ENCODE measurements at places on chromosomes 6 and 20.

GRCh38 chr6:163496205-163496604, 81.7 kb downstream of the QKI start:
- H3K27ac ChIP-seq = no peak overlapping the region
- no peaks in the 10 kb centered on the region for H3K27me3 ChIP-seq
- no peak for DNase-seq
- no peaks in the 10 kb centered on the region for H3K36me3 ChIP-seq

DNA sequence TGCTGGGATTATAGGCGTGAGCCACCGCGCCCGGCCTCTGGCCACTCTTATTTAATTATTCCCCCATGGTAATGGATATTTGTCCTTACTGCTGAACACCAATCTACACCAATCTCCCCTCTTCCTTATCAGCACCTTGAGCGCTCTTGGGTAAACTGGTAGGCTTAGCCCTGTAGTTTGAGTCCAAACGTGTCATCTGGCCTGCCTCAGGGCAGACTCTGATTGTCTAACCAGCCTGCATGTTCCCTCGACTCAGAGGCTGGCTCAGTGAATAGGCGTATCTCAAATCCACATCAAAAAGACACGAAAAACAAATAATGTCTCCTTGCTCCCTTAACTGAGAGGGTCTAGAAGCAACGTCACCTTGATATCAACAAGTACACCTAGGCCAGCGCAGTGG, 260.9 kb downstream of the TFAP2C start:
- no peak overlapping the region for H3K4me3 ChIP-seq
- DNase-seq = no peak
- H3K4me1 ChIP-seq = no peaks in the 10 kb centered on the region
- no peak overlapping the region for H3K27ac ChIP-seq
- H3K36me3 ChIP-seq = no peaks in the 10 kb centered on the region

GRCh38 chr6:25051083-25051482, 115.3 kb upstream of the RIPOR2 start:
- H3K36me3 ChIP-seq = no peaks in the 10 kb centered on the region
- no peaks in the 10 kb centered on the region for H3K4me1 ChIP-seq
- H3K27ac ChIP-seq = no peak overlapping the region
- H3K4me3 ChIP-seq = no peak overlapping the region
- no peaks in the 10 kb centered on the region for H3K27me3 ChIP-seq
- no peak for DNase-seq

DNA sequence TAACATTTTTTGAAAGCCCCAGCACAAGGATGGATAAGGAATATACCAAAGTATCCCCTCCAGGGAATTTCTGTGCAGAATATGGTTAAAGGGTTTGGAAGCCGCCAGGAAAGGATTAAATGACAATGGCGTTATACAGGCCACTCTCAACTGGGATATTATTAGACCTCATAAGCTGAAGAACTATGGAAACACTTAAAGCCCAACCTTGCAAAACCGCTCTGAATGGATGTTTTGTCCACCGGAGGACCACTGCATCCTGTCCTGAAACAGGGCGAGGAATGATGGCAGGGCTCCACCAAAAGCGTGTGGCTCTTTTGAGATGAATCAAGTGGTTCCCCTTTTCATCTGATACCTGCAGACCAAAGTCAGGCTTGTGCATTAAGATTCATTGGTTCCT, 32.4 kb downstream of the NFATC2 start:
- DNase-seq = no peak
- no peaks in the 10 kb centered on the region for H3K36me3 ChIP-seq
- no peak overlapping the region for H3K27ac ChIP-seq
- H3K27me3 ChIP-seq = no peaks in the 10 kb centered on the region
- no peaks in the 10 kb centered on the region for H3K4me1 ChIP-seq

- no peaks in the 10 kb centered on the region for H3K27me3 ChIP-seq
- no peaks in the 10 kb centered on the region for H3K36me3 ChIP-seq
- H3K4me3 ChIP-seq = no peak overlapping the region
- DNase-seq = no peak
- H3K27ac ChIP-seq = no peak overlapping the region
These were observed 1082.4 kb upstream of the MAP3K7 start for GRCh38 chr6:91669154-91669870.

- no peaks in the 10 kb centered on the region for H3K4me1 ChIP-seq
- no peaks in the 10 kb centered on the region for H3K27me3 ChIP-seq
- H3K36me3 ChIP-seq = no peaks in the 10 kb centered on the region
- H3K4me3 ChIP-seq = no peak overlapping the region
- DNase-seq = no peak
These were observed 10.8 kb upstream of the PBOV1 start for GRCh38 chr6:138229072-138229471.

- no peak overlapping the region for H3K4me3 ChIP-seq
- no peak for DNase-seq
- no peaks in the 10 kb centered on the region for H3K36me3 ChIP-seq
- no peak overlapping the region for H3K27ac ChIP-seq
These were observed 17.1 kb upstream of the HECA start for GRCh38 chr6:139117734-139118133.

GRCh38 chr20:61912665-61913422, 152.8 kb downstream of the TAF4 start:
- H3K36me3 ChIP-seq = no peaks in the 10 kb centered on the region
- no peak overlapping the region for H3K4me3 ChIP-seq
- DNase-seq = no peak
- no peaks in the 10 kb centered on the region for H3K27me3 ChIP-seq
- H3K4me1 ChIP-seq = no peaks in the 10 kb centered on the region

DNA sequence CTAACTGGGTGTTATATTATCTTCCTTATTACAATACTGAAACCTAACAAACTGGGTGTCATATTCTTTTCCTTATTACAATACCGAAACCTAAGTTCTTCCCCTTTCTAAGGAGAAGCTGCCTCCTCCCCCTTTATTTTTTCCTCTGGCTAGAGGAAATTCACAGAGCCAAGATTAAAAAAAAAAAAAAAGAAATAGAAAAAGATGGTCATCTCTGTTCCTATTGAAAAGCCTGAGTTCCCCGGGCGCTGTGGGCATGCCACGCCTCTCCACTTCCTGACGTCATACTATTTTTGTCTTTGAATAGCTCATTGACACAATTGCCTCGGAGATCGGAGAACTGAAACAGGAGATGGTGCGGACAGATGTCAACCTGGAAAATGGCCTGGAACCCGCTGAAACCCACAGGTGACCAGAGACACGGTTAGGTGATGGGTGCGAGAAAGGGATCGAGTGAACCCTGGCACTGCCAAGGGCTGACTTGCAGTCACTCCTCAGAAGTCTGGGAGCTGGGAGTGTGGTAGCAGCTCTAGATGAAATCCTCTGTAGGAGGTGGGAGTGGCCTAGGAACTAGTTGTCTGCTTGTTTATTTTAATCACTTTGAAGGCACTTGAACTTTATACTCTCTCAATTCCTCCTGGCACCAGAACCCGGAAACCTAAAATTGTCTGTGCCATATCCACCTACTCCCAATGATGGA, 82.2 kb upstream of the NAA20 start:
- peaks cover 9% of the 10 kb centered on the region for H3K4me1 ChIP-seq
- peak; percentile 34 for DNase-seq
- no peaks in the 10 kb centered on the region for H3K36me3 ChIP-seq
- H3K27me3 ChIP-seq = no peaks in the 10 kb centered on the region
- no peak overlapping the region for H3K27ac ChIP-seq
- no peak overlapping the region for H3K4me3 ChIP-seq

DNA sequence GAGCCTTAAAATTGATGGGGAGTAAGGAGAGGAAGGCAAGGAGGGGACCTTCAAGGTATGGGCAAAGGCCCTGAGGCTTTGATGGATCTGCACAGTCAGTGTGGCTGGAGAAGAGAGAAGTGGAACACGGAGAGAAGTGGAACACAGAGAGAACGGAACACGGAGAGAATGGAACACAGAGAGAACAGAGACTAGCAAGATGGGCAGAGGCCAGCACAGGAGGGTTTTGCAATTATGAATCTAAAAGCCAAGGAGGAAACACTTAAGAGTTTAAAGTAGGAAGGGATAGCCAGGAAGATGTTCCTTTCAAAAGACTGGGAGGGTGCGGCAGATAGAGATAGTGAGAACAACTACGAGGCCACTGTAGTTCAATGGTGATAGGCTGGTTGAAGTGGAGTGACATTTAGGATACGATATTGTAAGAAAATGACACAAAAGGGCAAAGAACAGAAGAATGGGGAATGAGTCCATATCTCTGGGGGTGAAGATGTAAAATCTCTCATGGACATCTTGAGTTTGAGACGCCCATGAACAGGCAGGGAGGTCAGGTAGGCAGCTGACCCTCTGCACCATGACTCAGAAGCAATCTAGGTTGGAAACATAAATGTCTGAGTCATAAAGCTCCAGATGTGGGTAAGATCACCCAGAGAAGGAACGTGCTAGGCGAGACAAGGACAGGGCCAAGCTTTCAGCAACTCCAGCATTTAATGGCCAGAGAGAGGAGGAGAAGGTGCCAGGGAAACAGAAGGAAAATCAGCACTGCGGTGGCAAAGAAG, 25.4 kb downstream of the ZMYND8 start:
- no peak overlapping the region for H3K4me3 ChIP-seq
- no peak overlapping the region for H3K27ac ChIP-seq
- peaks cover 27% of the 10 kb centered on the region for H3K4me1 ChIP-seq
- DNase-seq = no peak
- no peaks in the 10 kb centered on the region for H3K27me3 ChIP-seq

- no peak for DNase-seq
- no peak overlapping the region for H3K4me3 ChIP-seq
- no peaks in the 10 kb centered on the region for H3K4me1 ChIP-seq
- H3K27me3 ChIP-seq = no peaks in the 10 kb centered on the region
- H3K27ac ChIP-seq = no peak overlapping the region
These were observed 59.1 kb downstream of the ADGRF1 start for GRCh38 chr6:46983007-46983411.
